Lung microvascular endothelial cell (primary cell): ENCODE measurements at places on chromosomes 1 and 21. TPM values are rescaled to one million over a fixed set of nuclear protein-coding genes. Genes with fewer than 3 reads are reported as not detected.

Gene CFHR1
- not detected in 2 replicates for total RNA-seq

Gene SV2A
- 1.5 and 2.8 TPM in 2 replicates for total RNA-seq

Gene ETNK2
- 6.9 and 9.4 TPM in 2 replicates for total RNA-seq

Gene PRUNE1
- 3.5 and 5.6 TPM in 2 replicates for total RNA-seq

Gene PTGS2
- total RNA-seq: 3.3 and 21.0 TPM in 2 replicates

Gene XPR1
- total RNA-seq: 21.8 and 25.9 TPM in 2 replicates
